T follicular helper cell (primary cell): ENCODE measurements at places on chromosomes 1 and 21.

- no peak for DNase-seq
These were observed 85.3 kb upstream of the SERBP1 start for GRCh38 chr1:67515324-67516080.

DNA sequence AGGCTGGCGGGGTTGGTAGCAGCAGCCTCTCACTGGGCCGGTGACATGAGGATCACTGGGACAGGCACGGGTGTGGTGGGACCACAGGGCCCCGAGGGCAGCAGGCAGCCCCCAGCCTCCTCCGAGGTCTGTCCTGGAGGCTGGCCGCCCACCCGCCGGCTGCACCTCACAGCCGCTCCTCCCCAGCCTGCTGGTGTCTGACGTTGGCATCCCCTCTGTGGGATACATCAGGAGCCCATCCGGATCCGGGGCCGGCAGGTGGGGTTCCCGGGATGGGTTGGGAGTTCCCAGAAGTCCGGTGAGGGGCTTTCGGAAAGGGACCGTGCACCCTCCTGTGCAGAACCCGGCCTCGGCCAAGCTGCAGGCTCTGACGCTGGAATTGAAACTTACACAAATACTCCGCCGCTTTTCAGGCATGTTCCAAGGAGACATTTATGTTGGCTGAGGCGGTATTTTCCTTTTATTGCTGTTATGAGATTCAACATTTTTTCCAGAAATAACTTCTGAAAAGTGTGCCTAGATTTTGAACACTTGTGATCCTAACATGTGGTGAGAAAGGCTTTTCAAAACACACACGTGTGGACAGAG is 142.1 kb upstream of the ARHGEF16 start:
- no peak for DNase-seq

DNA sequence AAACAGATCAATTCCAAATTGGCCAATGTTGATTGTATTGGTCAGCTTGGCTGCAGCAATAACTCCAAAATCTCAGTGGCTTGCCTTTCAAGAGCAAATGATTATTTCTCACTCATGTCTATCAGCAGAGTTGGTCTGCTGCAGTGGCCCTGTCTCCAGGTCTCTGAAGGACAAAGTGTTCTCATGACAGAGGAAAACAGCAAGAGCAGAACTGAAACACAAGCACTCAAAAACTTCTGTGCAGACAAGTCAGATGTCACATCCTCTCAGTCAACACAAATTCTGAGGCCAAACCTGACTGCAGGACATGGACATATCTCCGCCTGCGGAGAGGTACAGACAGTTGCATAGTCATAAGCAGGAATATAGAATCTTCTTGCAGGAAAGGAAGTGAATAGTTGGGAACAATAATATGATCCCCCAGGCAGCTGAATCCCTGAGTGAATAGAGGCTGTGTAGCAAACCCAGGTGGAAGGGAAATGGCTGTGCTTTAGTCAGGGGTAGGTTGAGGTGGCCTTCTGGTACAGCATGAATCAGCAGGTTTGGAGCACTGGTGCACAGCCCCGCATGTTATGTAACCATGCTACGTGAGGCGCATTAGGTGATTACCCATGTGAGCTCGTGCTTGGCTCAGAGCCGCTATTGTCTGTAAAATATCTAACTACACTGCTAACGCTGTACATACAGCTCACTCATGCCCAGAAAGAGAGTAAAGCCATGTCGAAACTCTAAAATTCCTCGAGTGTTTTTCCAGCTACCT is 17.1 kb upstream of the UBE2U start:
- no peak for DNase-seq

- no peak for DNase-seq
These were observed 9.9 kb upstream of the IFNGR2 start for GRCh38 chr21:33393348-33393747.

DNA sequence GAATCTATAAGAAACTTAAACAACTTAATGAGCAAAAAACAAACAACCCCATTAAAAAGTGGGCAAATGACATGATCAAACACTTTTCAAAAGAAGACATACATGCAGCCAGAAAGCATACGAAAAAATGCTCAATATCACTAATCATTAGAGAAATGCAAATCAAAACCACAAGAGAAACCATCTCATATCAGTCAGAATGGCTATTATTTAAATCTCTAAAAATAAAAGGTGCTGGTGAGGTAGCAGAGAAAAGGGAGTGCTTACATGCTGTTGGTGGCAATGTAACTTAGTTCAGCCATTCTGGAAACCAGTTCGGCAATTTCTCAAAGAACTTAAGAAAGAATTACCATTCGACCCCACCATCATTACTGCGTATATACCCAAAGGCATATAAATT is 147.7 kb downstream of the FAF1 start:
- no peak for DNase-seq

DNA sequence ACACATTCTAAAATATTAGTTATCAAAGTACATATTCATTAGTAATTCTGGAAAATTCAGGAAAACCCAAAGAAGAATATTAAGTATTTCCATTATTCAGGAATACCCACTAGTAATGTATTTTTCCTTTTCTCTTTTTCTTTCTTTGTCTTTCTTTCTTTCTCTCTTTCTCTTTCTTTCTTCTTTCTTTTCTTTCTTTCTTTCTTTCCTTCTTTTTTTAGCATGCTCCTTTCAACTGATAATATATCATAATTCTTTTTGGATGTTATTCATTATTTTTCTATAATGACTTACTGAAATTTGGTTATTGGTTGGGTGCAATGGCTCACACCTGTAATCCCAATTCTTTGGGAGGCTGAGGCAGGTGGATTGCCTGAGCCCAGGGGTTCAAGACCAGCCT is 175.6 kb upstream of the RAB4A start:
- DNase-seq: no peak

GRCh38 chr21:46065215-46065913 is 32.5 kb upstream of the COL6A2 start:
- DNase-seq: no peak

GRCh38 chr1:177487481-177487880 is 316.7 kb downstream of the BRINP2 start:
- DNase-seq: no peak

- no peak for DNase-seq
These were observed 43.2 kb downstream of the CNN3 start for GRCh38 chr1:94883691-94884090.

GRCh38 chr1:153478047-153478691 is 17.7 kb upstream of the S100A7 start:
- no peak for DNase-seq

GRCh38 chr21:38475519-38475918 is 22.8 kb downstream of the ERG start:
- no peak for DNase-seq

GRCh38 chr21:23963454-23963853 is 1643.8 kb downstream of the MRPL39 start:
- no peak for DNase-seq

GRCh38 chr1:218536296-218536986 is 191.3 kb downstream of the TGFB2 start:
- DNase-seq: no peak

DNA sequence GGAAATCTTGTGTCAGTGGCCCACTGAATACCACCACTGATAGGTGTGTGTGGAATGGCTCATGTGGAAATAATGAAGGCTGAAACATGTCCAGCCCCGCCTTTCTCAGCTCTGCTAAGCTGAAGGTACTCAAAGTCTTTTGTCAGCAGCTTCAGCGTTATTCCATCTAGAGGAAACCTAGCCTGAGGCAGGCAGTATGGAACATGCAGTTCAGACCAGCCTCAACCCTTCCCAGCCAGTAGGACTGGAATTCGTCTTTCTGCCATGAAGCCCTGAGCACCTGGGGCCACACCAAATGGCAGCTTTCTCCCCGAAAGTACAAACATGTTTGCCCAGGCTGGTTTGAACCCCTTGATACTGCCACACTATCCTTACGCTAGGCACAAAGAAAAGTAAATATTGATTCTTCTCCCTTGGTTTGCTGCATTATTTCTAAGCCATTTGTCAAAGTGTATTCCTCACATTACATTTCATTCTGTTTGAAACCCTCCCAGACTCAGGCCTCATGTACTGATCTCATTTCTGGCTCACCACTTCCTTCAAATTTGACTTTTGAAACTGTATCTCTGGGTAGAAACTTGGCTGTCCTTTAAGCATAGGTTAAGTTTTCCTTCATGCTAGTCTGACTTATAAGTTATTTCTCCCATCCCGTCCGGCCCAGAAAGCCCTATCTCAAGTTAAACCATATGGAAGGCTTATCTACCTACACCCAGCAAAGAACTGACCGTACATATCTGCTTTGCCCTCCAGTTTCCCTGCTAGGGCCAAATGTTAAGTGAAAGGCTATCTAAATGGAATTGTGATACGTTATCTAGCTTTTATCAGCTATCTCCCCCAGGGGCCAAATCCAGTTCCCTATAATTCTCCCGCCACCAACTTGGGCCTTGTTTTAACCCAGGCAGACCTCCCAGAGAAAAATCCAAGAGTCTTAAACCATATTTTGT is 45.7 kb upstream of the HOOK1 start:
- no peak for DNase-seq

- DNase-seq: no peak
These were observed 31.8 kb downstream of the SLC2A1 start for GRCh38 chr1:42926879-42927242.

GRCh38 chr1:10529765-10530164 is 55.0 kb downstream of the PEX14 start:
- no peak for DNase-seq

DNA sequence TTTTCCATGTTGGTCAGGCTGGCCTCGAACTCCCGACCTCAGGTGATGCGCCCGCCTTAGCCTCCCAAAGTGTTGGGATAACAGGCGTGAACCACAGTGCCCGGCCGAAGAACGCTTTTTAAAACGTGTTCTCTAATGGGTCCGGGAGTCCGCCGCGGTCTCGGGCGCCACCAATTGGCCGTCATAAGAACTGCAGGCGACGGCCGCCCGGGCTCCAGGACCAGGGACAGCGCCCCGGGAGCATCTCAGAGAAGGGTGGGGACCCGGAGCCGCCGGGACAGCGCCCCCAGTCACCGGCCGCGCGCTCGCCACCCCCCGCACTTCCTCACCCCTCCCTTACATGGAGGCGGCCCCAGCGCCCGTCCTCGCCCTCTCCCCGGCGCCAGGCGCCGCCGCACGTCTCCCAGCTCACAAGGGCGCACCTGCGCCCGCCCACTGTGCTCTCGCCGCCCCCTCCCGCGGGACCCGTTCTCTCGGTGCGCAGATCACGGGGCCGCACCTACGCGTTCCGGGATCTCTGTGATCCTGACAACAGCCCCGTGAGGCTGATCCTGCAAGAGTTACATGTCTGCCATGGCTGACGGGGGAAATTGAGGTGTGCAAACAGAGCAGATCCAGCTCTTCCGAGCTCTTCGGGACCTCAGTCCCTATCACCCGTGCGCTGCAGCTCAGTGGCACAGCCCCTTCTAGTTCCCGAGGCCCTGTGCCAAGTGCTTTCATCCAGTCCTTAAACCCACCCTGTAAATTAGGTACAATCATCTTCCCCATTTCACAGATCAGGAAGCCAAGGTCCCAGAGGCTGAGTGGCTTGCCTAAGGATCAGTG is 9.8 kb downstream of the RAP1GAP start:
- peak; percentile 72 for DNase-seq

- no peak for DNase-seq
These were observed 6.4 kb upstream of the THEM5 start for GRCh38 chr1:151859891-151860293.

GRCh38 chr1:62384276-62385005 is 52.4 kb upstream of the USP1 start:
- no peak for DNase-seq

DNA sequence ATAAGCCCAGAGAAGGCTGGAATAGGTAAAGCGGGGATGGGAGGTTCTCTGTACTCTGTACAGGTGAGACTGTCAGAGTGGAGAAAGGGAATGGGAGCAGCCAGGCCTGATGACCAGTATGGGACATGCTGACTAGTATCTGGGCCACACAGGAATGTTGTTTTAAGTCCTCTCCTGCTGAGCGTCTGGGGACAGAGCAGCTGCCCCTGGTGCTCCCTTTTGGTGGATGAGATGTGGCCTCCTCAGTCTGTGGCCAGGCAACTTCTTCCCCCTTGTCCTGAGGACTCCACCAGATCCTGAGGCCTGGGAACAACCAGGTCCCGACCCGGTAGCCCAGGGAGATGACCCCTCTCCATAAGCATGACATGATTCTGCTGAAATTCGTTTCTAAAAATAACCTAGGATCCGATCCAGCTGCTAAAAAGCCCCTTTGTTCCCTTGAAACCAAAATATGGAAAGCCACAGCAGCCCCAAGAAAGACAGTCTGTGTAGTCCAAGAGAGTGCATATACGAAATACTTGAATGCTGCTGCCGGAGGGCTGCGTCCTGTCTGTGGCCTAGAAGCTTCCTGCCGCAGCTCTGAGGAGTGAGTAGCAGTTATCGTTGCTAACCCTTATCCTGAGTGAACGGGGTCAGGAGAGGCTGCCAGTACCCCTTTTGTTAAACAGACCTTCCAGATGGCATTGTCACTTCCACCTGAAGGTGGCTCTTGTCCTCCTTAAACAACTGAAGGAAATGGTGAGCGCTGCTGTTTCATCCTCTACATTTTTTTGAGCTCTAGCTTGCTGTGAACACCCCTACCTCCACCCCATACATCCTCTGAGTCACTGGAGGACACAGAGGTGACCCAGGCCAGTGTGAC is 47.1 kb downstream of the ATP2B4 start:
- peak; percentile 64 for DNase-seq

DNA sequence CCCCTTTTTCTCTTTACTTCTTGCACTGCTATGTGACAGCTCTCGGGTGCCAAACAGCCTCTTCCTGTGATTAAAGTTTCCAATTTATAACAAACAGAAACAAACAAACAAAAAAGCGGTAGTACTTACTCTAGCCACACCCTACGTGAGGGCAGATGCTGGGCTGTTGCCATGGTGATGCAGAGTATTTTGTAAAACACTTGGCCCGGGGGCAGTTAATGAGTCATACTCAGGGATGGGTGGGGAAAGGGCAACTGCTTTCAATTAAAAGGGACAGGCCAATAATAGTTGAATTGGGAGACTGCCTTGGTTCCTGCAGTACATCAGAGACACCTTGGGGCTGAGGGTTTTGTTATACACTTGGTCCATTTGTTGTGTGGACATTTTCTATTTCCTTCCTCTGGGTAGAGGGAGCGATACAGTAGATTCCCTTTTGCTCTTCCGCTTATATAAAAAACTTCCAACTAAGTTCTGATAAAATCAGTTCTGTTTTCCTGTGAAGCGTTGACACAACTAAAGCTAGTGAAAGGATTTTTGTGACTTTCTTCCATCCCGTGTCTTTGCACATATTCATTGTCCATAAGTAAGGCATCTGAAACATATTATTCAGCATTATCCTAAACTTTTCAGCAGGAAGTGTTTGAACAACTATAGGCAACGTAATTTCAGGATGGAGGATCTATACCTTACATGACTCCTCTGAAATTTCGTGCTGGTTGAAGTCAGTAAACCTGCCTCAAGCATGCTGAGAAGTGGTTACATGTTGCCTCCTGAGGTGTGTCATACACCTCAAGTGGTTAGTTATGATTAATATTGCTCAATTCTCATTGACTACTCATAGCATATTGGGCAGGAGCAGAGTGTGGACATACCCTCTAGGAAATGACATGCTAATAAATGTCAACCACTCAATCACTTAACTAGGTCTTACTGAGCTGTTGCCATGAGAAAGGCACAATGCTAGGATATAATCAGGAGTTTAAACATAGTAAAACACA is 36.7 kb upstream of the THEM4 start:
- DNase-seq: peak; percentile 81
